ENCODE measurements at places on chromosomes 4 and X. TPM values are rescaled to one million over a fixed set of nuclear protein-coding genes. Genes with fewer than 3 reads are reported as not detected.

The ANOS1 gene
- 7.2 TPM for total RNA-seq

GRCh38 chrX:101659601-101660063 lies at the start of gene ARMCX2:
ARMCX2 (minus strand) TSS chrX:101659850; CDS start chrX:101657588, 2,262 bp downstream.
- ATAC-seq: no peak

DNA sequence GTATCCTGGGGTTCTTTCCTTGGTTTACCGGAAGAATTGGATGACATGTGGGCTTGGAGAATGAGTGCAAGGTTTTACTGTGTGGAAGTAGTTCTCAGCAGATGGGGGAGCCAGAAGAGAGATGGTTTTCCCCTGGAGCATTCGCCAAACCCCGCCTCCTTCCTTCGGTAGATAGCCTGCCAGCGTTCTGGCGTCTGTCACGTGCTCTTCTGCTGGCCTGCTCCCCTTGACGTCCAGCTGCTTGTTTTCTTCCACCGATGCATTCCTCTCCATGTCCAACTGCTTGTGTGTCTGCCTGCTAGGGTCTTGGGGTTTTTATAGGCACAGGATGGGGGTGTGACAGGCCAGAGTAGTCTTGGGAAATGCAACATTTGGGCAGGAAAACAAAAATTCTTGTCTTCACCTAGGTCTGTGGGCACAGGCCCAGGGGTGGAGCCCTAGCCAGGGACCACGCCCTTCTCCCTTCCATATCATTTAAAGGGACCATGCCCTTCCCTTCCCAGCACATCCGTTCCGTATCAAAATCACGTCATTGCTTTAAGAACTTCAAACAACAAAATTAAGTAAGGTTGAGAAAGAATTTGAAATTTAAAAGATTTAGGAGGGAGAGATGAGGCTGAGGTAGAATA lies 538.7 kb upstream of the SMIM31 start:
- ATAC-seq: no peak

DNA sequence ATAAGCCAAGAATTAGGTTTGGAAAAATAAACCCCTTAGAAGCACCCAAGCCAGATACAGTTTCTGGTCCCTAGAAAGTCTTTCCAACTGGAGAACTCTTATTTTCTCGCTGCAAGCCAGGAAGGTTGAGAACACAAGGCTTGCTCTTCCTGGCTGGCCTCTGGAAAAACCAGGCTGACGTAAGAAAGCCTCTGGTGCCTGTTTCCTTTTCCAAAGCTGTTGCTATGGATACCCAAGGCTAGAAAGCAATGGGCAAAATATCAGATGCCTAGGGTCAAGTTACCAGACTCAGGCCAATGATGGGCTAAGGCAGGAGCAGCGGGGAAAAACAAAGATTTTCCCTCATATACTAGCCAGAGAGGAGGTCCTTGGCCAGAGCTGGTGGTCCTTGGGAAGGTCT lies 281.6 kb downstream of the KLHL13 start:
- ATAC-seq: no peak

DNA sequence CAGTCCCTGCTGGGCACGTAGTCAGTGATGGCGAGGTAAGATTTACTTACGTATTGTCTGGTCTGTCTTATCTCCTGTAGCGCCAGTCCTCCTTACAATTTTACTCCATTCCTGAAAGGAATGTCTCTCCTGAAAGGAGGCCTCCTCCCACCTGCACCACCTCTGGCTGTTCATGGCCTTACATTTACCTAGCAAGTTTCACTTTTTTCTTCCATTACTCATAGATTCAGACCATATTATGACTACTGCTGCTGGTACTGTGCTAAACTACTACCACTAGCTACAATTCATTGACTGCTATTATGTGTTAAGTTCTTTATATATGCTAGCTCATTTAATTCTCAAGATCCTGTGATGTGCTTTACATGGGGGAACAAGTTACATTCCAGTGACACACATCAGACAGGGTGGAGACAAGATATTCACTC lies 189.9 kb downstream of the BMPR1B start:
- ATAC-seq: no peak

GRCh38 chr4:17945303-17945702 lies 76.3 kb downstream of the LCORL start:
- no peak for ATAC-seq

The RGN gene
- 0.54 TPM for total RNA-seq

- ATAC-seq: no peak
These were observed 897.5 kb upstream of the AGA start for GRCh38 chr4:178339769-178340168.

DNA sequence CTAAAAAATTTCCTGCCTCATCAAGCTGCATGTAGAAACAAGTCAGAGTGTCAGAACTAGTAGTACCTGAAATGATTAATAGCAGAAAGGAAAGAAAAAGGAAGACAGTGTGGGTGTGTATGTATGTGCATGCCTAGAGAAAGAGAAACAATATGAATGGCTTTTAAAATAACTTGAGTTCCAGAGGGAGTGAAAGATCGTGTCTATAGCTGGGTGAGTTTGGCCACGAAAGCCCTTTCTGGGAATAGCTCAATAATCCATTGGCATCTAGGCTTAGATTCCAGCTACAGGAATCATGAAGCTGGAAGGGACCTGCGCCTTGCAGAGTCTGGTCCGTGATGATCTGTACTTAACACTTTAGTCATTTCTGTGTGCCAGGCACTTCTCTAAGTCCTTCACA lies 195.6 kb downstream of the RAPGEF2 start:
- peak; percentile 21 for ATAC-seq

- ATAC-seq: no peak
These were observed 40.3 kb downstream of the UCHL1 start for GRCh38 chr4:41296995-41297394.

Data from motor neuron (in vitro differentiated cells).